Activated CD4-positive, alpha-beta T cell treated with anti-CD3 and anti-CD28 coated beads, Interleukin-2, amount 10 ng/mL, durations not matched to agents 7 days and 5 days (primary cell): ENCODE measurements at places on chromosomes 12 and 14. TPM values are rescaled to one million over a fixed set of nuclear protein-coding genes. Genes with fewer than 3 reads are reported as not detected.

Gene DMAC2L
- total RNA-seq, result 15.7 TPM

- no peak for DNase-seq
Observed at GRCh38 chr12:81340910-81341309, 263.0 kb downstream of the ACSS3 start.

Gene MGP
- not detected for total RNA-seq

- DNase-seq, result no peak
Observed at GRCh38 chr12:78271546-78271945, 440.9 kb downstream of the NAV3 start.

- DNase-seq, result no peak
Observed at GRCh38 chr14:63051301-63051700, 6.0 kb upstream of the KCNH5 start.

DNA sequence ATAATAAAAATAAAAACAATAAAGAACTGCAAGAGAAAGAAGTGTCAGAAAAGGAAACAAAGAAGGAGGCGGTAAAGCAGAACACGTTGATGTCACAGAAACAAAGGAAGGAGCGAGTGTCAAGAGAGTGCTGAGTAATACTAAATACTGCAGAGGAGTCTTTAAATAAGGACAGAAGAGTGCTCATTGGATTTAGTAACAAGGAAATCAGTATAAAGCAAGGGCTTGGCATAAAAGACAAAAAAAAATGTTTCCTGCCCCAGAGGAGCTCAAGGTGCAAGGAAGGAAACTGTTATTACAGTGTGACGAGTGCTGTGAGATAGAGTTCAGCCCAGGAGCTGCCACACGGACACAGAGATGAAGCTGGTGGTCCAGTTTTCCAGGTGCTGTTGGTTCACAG lies 8.4 kb upstream of the TUBA1A start:
- DNase-seq, result no peak
